Activated CD4-positive, alpha-beta T cell treated with anti-CD3 and anti-CD28 coated beads, Interleukin-2, amount 10 ng/mL, durations not matched to agents 7 days and 5 days (primary cell): ENCODE measurements at places on chromosomes 11 and 22.

DNA sequence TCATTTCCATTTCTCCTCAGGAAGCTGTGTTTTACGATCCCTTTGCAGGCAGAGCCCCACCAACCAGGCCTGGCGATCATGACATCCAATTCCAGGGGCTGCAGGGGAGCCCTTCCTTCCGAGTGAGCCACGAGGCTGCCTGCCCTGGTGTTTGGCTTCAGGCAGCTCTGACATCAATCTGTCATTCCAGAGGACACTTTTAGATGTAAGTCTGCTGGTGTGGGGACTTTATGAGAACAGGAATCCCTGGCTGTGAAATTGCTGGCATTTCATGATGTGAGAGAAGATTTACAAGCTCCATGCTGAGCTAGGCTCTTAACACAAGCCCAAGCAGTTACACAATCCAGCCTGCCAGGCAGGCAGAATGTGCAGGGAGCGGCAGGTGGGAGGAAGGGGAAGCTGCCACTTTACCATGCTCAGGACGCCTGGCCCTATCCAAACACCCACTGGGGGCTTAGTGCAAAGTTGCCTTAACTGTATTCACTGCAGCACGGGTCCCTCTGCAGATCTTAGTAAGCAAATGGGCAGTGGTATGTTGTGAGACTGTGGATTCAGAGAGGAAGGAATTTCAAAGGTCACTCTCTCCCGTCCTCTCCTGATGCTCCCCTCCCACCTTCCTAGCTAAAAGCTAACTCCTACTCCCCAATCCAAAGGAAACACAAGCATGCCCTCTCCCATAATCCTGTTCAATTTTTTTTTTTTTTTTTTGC, 43.4 kb upstream of the MICAL2 start:
- H3K27ac ChIP-seq, result no peak overlapping the region
- peaks cover 8% of the 10 kb centered on the region for H3K4me1 ChIP-seq
- no peaks in the 10 kb centered on the region for H3K27me3 ChIP-seq
- no peak for DNase-seq
- no peaks in the 10 kb centered on the region for H3K36me3 ChIP-seq

- DNase-seq, result no peak
- H3K36me3 ChIP-seq, result peaks cover 48% of the 10 kb centered on the region
- H3K27me3 ChIP-seq, result no peaks in the 10 kb centered on the region
- H3K4me1 ChIP-seq, result peaks cover 17% of the 10 kb centered on the region
- H3K4me3 ChIP-seq, result no peak overlapping the region
Measured at GRCh38 chr11:118592616-118593367, 14.6 kb upstream of the PHLDB1 start.

GRCh38 chr11:57972013-57972367, 51.7 kb upstream of the OR9Q1 start:
- H3K4me3 ChIP-seq, result no peak overlapping the region
- H3K27ac ChIP-seq, result no peak overlapping the region
- no peaks in the 10 kb centered on the region for H3K4me1 ChIP-seq
- no peaks in the 10 kb centered on the region for H3K36me3 ChIP-seq
- no peak for DNase-seq
- H3K27me3 ChIP-seq, result peaks cover 7% of the 10 kb centered on the region

GRCh38 chr11:109514313-109515018, 92.5 kb downstream of the C11orf87 start:
- no peak for DNase-seq
- no peak overlapping the region for H3K27ac ChIP-seq
- no peaks in the 10 kb centered on the region for H3K36me3 ChIP-seq

DNA sequence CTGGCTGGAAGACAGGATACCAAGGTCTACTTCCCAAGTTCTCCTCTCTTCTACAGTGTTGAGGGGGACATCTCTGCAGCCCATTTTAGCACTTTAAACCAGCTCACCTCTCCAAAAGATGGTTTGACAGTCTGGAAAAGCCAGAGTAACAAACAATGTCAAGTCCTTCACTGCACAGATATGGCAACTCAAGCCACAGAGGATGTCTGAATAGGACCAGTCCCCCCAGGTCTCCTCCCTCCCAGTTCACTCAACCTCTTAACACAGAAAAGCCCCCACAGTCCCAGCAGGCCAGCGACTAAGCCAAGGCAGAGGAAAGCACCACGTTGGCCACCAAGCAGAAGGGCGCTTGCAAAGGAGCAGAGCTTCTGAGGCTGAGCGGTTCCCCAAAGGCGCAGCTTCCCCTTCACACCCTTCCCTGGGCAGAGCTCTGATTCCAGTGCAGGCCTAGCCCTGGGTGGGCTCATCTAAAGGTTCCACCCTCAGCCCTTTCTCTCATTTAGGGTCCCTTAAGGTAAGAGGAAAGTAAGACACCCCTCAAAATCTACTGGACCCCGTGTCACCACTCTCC, 62.7 kb downstream of the PAK1 start:
- H3K27me3 ChIP-seq, result no peaks in the 10 kb centered on the region
- H3K4me3 ChIP-seq, result peak overlapping the region; percentile 91
- H3K36me3 ChIP-seq, result peaks cover 25% of the 10 kb centered on the region
- H3K4me1 ChIP-seq, result peaks cover 47% of the 10 kb centered on the region

- H3K27me3 ChIP-seq, result peaks cover 4% of the 10 kb centered on the region
- H3K4me3 ChIP-seq, result peak overlapping the region; percentile 91
- H3K4me1 ChIP-seq, result peaks cover 29% of the 10 kb centered on the region
- no peak for DNase-seq
Measured at GRCh38 chr11:104968856-104969776, 742 bp upstream of the CASP4 start.

- no peak for DNase-seq
- no peaks in the 10 kb centered on the region for H3K4me1 ChIP-seq
- no peaks in the 10 kb centered on the region for H3K27me3 ChIP-seq
- no peaks in the 10 kb centered on the region for H3K36me3 ChIP-seq
- H3K4me3 ChIP-seq, result no peak overlapping the region
- H3K27ac ChIP-seq, result no peak overlapping the region
Measured at GRCh38 chr11:89456681-89457080, 34.5 kb downstream of the NOX4 start.

DNA sequence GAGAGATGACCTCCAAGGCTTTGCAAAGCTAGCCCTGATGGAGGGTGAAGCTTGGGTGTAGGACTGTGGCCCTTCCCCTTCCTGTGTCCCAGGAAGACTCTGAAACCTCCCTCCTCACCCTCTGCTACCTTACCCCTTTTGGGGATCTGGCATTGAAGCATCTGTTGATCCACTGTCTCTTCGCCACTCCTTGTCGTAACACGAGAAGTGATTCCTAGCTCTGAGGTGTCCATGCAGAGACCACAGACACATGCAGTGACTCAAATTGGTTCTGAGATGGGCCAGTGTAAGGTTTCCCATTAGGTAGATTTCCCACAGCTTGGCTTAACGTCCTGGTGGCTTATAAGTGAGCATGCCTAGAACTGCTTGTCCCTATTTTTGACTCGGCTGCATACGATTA, 101.4 kb downstream of the ZBTB16 start:
- peak overlapping the region; percentile 91 for H3K27ac ChIP-seq
- peak overlapping the region; percentile 46 for H3K4me3 ChIP-seq
- H3K27me3 ChIP-seq, result no peaks in the 10 kb centered on the region

GRCh38 chr22:47032091-47032943, 269.9 kb downstream of the TBC1D22A start:
- no peak overlapping the region for H3K4me3 ChIP-seq

DNA sequence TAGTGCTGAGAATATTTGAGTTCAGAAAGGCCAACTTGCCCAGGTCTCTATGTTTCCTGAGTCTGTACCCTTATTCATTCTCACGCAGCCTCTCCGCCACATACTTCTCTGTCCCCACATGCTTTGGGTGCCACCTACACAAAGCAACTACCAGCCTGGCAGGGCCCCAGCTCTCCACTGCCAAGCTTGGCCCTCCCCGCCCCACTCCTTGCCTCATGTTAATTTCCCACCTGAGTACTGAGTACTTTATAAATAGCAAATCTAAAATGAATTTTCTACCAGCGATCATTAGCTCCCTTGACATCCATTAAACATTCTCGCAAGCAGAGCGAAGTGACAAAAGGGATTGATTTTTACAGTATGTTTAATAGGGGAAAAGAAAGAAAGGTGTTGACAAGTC, 20.8 kb downstream of the NTM start:
- no peak overlapping the region for H3K27ac ChIP-seq
- no peaks in the 10 kb centered on the region for H3K36me3 ChIP-seq
- no peaks in the 10 kb centered on the region for H3K4me1 ChIP-seq
- H3K4me3 ChIP-seq, result no peak overlapping the region
- H3K27me3 ChIP-seq, result no peaks in the 10 kb centered on the region
- DNase-seq, result no peak

GRCh38 chr22:19630614-19631013, 83.7 kb upstream of the SEPTIN5 start:
- no peak for DNase-seq
- peaks cover 9% of the 10 kb centered on the region for H3K27me3 ChIP-seq
- H3K4me1 ChIP-seq, result peaks cover 4% of the 10 kb centered on the region
- H3K4me3 ChIP-seq, result no peak overlapping the region
- H3K36me3 ChIP-seq, result no peaks in the 10 kb centered on the region
- no peak overlapping the region for H3K27ac ChIP-seq

DNA sequence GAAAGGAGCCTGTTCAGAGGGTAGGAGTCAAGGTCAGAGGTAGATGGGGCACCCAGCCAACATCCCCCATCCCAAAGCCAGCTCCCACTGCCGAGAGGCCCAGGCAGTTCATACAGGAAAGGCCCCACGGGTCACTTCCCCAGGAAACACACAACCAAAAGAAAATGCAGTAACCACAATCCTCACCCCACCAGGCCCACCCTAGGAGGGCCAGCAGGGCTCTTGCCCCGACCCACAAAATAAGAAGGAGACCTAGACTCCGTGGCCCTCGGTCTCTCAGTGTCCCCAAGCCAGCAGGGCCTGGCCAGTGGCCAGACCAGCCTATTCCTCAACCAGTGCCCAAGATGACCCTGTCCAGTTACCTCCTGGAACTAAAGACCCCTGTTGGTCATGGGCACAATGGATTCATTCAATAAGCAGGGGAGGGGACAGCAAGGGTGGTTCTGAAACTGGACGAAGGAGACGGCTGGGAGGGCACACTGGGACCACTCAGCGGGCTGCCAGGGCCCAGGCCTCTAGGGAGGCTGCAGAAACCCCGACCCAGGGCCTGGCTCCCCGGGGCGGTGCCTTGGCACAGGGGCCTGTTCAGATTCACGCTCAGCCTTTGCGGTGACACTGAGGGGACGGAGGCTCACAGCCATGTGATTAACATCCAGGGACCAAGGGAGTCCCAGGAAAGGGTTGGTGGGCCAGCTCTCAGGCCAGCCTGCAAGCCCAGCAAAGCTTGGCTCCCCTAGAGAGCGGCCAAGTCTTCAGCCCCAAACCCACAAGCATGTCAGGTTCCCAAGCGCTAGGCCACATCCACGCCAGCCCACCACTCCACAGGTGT, 5.5 kb downstream of the RAB3IL1 start:
- H3K4me3 ChIP-seq, result no peak overlapping the region
- no peak overlapping the region for H3K27ac ChIP-seq
- H3K27me3 ChIP-seq, result peaks cover 17% of the 10 kb centered on the region
- no peaks in the 10 kb centered on the region for H3K36me3 ChIP-seq

- no peaks in the 10 kb centered on the region for H3K27me3 ChIP-seq
- DNase-seq, result no peak
- no peak overlapping the region for H3K4me3 ChIP-seq
- H3K36me3 ChIP-seq, result peaks cover 3% of the 10 kb centered on the region
- peaks cover 46% of the 10 kb centered on the region for H3K4me1 ChIP-seq
Measured at GRCh38 chr11:83006877-83007330, 64.8 kb downstream of the RAB30 start.

DNA sequence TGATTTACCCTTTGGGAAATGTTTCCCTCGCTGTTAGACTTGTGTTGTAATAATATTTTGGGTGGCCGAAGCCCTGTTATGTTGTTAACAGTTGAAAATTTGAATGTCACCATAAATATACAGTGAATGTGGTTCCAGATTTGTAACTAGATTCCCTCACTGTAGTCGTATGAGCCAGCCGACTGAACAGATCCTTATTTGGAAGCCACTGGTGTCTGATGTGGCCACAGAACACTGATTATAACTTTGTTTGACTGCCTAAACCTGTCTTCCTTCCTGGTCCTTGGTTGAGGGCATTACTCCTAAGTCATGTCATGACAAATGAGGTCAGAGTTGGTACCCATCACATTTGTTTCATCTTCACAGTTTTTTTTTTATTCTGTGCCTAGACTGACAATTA, 45.4 kb downstream of the YAP1 start:
- H3K4me3 ChIP-seq, result no peak overlapping the region
- DNase-seq, result no peak
- H3K27ac ChIP-seq, result no peak overlapping the region
- no peaks in the 10 kb centered on the region for H3K4me1 ChIP-seq

- peaks cover 26% of the 10 kb centered on the region for H3K27me3 ChIP-seq
- H3K27ac ChIP-seq, result peak overlapping the region; percentile 19
- peaks cover 34% of the 10 kb centered on the region for H3K4me1 ChIP-seq
- H3K4me3 ChIP-seq, result peak overlapping the region; percentile 61
- no peak for DNase-seq
Measured at GRCh38 chr22:39151329-39151975, 1.0 kb downstream of the CBX7 start.

DNA sequence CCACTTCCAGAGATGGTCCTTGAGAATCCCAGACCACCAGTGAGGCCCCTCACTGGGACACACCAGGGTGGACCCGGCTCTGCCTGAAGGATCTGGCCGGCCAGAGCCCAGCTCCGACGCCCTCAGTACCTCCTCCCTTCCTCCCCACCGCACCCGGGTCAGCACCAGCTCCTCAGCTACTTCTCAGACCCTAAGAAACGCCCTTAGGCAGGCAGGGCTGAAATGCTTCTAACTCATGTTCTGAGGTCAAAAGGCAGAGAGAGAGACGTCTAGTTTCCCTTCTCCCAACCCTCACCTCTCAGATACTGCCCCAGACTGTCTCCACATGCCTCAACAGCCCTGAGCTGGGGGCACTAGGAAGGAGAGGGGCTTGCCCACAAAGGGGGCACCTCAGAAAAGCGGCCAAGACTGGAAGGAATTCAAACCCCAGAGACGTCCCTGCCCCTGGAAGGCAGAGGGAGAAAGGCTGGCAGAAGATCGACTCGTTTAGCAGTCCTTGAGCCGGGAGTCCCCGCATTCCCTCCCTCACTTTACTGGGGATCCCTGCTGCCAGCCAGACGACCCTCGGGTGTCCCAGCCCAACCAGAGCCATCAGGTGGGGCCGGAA, 539 bp downstream of the USH1C start:
- peaks cover 2% of the 10 kb centered on the region for H3K4me1 ChIP-seq
- no peaks in the 10 kb centered on the region for H3K36me3 ChIP-seq
- no peak overlapping the region for H3K27ac ChIP-seq
- H3K4me3 ChIP-seq, result no peak overlapping the region
- peaks cover 29% of the 10 kb centered on the region for H3K27me3 ChIP-seq

DNA sequence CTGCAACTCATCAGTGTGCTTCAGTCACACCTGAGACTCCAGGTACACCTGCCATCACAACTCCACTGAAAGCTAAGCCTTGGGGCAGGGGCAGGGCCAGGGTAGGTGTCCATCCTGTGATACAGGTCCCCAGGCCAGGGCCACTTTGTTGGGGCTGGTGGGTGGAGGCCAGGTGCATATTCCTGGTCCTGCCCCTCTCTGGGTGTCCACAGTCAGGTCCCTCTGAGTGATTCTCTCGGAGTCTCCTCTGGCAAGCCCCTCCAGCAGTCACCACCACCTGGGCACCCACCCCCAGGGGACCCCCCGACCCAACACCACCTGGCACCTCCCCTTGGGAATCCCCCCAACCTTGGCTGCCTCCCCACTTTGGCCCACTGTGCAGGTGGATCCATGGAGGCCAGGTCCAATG, 9.5 kb upstream of the ACR start:
- H3K36me3 ChIP-seq, result no peaks in the 10 kb centered on the region
- no peak overlapping the region for H3K27ac ChIP-seq
- peaks cover 2% of the 10 kb centered on the region for H3K4me1 ChIP-seq
- no peak overlapping the region for H3K4me3 ChIP-seq
- no peaks in the 10 kb centered on the region for H3K27me3 ChIP-seq
- no peak for DNase-seq
